ENCODE measurements at places on chromosomes 16 and 17.
A peak's percentile ranks its signal among the peaks of the same experiment; 100 is the strongest.

DNA sequence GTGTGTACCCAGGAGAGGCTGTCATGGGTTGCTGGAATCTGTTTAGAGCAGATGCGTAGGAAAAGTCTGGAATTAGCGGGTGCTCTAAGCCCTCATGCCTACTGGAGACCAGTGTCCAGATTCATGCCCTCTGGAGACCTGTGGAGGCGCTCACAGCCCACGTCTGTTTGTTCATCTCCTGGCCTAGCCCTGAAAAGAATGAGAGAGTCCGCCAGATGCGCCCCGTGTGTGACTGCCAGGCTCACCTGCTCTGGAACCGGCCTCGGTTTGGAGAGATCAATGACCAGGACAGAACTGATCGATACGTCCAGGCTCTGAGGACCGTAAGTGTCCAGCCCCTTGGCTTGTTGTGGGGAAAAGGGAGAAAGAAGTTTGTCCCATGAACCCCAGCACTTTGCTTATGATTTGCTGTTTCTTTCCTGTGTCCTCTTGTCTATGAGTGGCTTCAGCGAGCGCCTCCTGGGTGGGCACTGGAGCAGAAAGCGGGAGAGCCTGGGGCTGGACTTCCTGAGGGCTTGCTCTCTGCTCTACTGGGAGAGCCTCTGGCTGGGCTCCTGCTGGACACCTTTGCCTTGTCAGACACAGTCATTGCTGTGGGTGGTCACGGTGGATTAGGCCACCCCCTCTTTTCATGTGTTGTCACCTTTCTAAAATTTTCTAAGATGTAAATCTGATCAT, 35.3 kb downstream of the PRMT7 start:
- no peak for DNase-seq

DNA sequence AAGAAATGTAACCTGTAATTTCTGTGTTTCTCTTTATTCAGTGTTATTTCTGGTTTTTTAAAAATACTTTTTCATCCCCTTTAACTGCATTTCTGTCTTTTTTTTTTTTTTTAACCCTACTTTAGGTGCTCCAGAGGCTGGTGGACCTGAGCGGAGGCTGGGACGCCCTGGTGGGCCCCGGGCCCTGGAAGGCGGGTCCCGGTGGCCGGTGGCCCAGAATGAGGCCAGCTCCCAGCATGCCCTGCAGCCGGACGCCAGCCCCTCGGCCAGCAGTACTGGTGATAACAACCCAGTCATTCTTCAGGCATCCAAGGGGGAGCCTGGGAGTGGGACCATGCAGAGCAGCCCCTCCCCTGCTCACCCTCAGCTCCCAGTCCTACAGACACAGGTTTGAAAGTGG, 1.5 kb downstream of the SRCAP start:
- DNase-seq = no peak

GRCh38 chr16:58582971-58583765, 46.5 kb downstream of the CNOT1 start:
- no peak for DNase-seq

GRCh38 chr16:81932668-81933067, 78.6 kb downstream of the SDR42E1 start:
- no peak for DNase-seq

- no peak for DNase-seq
Observed at GRCh38 chr16:66207139-66207882, 159.2 kb upstream of the CDH5 start.

- no peak for DNase-seq
Observed at GRCh38 chr17:17077101-17077500, 34.8 kb downstream of the MPRIP start.

DNA sequence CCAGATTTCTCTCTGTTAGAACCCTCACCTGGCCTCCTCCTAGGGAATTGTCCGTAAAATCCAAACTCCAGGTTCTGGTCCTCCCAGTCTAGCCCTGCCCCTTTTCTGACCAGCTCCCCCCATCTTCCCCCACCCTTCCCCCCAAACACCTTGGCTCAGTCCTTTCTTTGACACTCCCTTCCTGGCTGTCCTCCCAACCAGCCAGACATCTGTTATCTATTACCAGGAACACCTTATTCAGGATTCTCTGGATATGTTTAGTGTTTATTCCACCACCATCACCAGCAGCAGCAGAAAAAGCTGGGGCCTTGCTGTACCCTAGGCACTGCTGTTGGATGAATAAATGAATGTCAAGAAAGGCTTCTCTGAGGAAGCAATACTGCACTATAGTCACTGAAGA, 4.0 kb upstream of the CMTM3 start:
- DNase-seq = no peak

DNA sequence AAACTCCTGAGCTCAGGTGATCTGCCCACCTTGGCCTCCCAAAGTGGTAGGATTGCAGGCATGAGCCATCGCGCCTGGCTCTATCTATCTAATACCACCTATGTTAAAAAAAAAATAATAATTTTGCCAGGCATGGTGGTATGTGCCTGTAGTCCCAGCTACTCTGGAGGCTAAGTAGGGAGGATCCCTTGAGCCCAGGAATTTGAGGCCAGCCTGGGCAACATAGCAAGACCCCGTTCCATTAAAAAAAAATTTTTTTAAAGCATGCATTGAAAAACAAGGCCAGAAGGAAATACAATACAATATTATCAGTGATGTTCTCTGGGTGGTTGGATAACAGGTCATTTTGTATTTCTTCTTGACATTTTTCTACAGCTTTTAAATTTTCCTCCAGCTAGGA, 45.2 kb upstream of the HELZ start:
- no peak for DNase-seq

GRCh38 chr16:31073142-31073969, 684 bp downstream of the ZNF668 start:
- peak; percentile 91 for DNase-seq
